ENCODE measurements at places on chromosomes 13 and 19.

DNA sequence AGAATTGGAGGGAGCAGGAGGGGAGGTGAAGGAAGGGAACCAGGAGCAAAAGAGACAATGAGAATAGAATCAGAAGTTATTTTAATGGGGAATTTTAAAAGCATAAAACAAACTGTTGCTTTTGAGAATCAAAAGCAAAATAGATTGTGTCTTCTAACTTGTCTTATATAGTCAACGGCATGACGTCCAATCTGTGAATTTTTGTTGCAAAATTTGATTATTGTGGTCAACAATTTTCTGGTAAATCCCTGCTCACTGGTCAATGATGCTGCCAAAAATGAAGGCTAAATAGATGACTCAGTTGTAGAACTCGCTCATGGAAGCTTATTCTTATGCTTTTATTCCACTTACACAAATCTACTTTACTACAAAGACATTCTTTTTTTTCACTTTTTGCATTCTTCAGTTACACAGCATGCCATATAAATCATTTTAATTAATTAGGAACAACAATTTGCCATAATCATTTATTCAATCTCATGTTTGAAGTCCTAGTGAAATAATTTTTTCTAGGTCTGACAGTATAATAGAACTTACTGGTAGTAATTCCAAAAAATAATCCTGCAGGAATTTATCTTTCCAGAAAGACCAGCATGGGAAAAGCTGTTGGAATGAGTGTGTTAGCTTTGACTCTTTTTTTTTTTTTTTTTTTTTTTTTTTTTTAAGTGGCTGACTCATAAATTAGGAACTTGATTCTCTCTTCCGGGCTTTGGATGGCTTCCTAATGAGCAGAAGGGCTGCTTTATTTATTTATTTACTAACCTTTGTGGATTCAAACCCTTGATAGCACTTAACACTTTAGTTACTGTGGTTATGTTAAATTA, 256.9 kb downstream of the SPRY2 start:
- peak; percentile 30 for DNase-seq

- no peak for DNase-seq
These were observed 110.2 kb downstream of the ATP11A start for GRCh38 chr13:112800057-112800456.

GRCh38 chr13:23630349-23631093, 60.3 kb downstream of the TNFRSF19 start:
- no peak for DNase-seq

GRCh38 chr19:55304279-55304978, 20.6 kb downstream of the BRSK1 start:
- DNase-seq, result peak; percentile 19

- DNase-seq, result no peak
These were observed 4.4 kb downstream of the FFAR1 start for GRCh38 chr19:35352177-35352447.

DNA sequence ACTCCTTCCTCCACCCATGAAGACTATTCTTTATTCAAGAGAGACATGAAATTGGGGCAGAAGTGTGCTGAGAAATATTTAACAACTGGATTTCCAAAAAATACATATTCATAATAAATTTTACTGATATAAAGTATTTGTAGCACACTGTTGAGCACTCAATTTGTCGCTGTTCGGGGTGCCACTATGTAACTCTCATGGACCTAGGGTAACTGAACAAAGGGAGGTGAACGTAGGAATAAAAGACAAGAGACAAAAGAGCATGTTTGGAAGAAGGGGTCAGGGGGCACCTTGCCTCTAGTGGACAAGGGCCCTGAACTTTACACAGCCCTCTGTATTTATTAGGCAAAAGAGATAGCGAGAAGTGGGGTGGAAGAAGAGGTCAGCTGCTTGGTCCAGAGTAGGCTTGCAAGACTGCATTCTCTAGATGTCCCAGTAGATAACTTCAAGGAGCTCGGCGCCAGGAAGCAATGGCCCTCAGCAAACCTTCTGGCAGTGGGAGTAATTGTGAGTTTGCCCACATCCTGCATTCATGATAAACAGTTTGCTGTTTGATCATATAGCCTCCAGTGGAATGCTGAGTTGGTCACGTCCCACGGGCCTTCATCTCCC, 4.5 kb upstream of the ZNF175 start:
- no peak for DNase-seq

GRCh38 chr13:32408296-32409000, 19.5 kb downstream of the N4BP2L1 start:
- DNase-seq, result no peak

- DNase-seq, result peak; percentile 86
These were observed 14.1 kb downstream of the BRD4 start for GRCh38 chr19:15318241-15318691.

DNA sequence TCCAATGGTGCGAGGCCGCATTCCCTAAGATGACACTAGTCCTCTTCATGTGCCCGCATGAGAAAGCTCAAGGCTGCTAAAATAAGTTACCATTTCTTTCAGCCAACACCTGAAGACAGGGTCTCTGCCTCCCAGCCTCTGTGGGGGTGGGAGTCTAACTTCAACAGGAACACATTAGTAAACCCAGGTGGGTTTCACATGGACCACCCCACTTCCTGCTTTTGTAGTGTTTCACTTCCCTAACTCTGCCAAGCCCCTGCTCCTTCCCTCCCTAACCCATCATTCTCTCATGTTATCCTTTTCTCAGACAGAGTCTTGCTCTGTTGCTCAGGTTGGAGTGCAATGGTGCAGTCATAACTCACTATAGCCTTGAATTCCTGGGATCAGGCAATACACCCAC, 783.6 kb downstream of the UQCRFS1 start:
- DNase-seq, result no peak

Data from inflammatory macrophage treated with lipopolysaccharide for 4 hours (primary cell).